ENCODE measurements at places on chromosomes 12 and 14.

DNA sequence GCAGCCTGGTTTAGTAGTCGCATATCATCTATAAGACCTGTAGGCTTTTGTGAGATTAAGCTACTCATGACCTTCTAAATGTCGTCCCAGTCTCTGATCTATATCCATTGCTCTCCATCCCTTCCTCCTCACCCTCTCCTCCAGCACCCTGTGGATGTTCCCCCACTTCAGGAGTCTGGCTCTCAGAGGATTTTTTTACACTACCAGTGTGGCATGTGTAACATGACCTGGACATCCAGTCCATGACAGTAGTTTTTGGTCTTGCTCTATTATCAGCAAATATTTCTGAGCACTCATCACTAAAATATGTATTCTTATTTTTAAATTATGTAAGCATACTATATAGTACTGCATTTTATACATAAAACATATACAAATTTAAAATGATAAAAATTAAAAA lies 142.1 kb downstream of the DYRK2 start:
- no peak for DNase-seq

- peak; percentile 2 for DNase-seq
Observed at GRCh38 chr14:63308723-63309317, 9.9 kb downstream of the GPHB5 start.

- peak; percentile 56 for DNase-seq
Observed at GRCh38 chr14:58639842-58640484, 2.2 kb downstream of the DACT1 start.

DNA sequence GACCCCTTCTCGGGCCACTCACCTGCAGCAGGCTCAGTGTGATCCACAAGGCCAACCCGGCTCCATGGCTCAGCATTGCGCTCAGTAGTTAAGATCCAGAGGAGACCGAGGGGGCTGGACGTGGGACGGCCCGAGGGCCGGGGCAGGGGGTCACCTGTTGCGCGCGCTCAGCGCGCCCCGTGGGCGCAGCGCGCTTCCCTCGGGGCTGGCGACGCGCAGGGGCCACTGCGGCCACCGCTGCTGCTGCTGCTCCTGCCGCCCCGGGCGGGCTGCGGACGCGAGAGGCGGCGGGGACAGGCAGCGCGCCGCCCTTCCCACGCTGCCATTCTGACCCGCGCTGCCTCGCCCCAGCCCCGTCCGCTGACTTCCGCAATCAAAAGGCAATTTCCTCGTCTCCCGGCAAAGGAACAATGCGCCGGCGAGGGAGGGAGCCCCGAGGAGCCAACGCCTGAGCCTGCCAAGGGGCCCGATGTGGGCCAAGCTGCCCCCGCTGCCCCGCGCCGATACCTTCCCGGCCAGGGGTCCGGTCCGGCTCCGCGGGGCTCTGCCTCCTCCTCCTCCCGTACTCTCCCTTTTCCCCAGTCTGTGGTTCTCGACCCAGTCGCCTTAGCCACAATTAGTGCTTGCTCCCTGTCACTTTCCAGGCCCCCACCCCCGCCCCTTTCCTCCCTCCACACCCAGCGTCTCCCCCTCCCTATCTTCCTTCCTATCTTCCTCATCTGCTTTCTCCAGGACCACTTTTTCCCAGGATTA lies 27.3 kb downstream of the PTPRB start:
- DNase-seq, result peak; percentile 15

DNA sequence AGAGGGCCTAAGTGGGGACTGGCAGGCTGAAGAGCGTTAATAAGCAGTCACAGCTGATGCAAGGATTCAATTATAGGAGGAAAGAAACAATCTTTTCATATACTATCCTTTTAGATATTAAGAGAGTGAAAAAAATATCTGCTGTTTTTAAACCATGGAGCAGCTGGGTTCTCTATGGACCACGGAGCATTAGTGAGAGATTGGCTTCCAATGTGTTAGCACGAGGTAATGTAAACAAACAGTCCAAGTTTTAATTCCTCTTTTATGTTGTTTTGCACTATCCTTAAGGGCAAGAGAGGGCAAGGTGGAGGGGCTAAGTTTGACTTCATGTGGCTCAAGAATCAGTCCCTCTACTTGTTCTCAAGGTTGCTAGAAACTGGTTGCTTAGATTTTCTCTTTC lies 30.9 kb downstream of the CDKN1B start:
- DNase-seq, result no peak

- peak; percentile 57 for DNase-seq
Observed at GRCh38 chr14:100428727-100429126, 105.6 kb downstream of the SLC25A47 start.
